ENCODE measurements at places on chromosomes 3 and 15.

DNA sequence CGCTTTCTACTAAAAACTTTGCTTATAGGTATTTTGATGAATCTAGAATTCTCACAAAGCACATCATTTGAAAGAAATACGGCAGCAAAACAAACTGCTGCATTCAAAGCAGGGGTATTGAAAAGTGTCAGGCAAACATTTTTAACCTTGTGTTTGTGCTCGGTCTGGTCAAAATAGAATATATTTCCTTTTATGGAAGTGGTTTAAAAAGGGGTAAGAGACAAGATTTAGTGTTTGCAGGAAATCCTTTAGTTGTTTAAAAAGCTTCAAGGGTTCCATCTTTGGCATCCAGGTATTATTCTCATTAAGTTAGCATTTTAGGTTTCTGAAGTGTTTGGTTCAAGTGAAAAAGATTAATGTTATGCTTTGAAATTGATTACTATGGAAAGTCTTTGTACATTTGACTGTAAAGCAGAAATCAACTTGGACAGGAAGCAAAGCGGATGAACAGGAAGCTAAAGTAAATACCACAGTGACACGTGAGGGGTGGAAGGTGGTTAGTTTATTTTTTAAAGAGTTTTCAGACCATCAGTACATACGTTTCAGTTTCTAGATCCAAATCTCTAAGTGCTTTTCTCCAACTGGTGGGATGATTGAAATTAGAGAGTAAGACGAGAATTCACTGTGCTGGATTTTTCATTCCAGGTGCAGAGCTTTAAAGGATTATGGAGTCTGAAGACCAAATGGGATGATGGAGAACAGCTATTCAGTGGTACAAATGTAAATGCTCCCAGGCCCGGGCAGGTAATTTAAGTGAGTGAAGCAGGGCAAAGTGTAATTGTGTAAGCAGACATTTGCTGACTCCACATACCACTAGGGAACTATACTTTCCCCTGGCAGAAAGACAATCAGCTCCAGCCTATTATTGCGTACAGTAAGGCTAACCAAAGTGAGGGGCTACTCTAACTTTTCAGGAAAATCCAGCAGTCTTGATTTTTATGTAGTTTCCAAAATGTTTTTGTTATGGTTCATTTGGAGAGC, 341.8 kb upstream of the TBL1XR1 start:
- DNase-seq = no peak

- no peak for DNase-seq
Measured at GRCh38 chr15:59456114-59456513, 18.1 kb downstream of the FAM81A start.

DNA sequence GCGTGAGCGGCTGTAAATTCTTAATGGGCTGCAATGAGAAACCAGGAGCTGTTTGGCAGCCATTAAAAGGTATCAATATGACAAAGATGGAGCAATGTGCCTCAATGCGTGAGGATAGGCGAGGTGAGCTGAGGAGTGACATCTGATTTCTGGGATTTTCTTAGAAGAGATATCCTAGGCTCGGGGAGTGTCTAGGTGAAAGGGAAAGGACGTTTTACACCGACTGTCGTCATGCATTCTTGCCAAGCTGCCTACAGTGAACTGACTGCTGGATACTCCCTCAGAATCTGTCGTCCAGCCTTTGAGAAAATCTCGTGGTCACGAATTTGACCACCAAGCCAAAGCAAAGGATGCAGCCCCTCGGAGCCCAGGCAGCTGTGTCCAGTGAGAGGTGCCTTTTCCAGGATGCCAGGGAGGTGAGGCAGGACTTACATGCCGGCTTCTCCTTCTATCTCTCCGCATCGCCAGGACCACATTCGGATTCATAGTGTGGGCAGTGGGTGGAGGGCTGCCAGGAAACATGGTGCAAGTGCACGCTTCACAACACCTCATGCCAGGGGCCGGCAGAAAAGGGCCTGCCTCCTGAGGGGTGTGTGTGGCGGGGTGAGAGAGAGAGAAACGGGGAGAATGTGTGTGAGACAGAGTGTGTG, 80.3 kb upstream of the ABHD17C start:
- DNase-seq = no peak

DNA sequence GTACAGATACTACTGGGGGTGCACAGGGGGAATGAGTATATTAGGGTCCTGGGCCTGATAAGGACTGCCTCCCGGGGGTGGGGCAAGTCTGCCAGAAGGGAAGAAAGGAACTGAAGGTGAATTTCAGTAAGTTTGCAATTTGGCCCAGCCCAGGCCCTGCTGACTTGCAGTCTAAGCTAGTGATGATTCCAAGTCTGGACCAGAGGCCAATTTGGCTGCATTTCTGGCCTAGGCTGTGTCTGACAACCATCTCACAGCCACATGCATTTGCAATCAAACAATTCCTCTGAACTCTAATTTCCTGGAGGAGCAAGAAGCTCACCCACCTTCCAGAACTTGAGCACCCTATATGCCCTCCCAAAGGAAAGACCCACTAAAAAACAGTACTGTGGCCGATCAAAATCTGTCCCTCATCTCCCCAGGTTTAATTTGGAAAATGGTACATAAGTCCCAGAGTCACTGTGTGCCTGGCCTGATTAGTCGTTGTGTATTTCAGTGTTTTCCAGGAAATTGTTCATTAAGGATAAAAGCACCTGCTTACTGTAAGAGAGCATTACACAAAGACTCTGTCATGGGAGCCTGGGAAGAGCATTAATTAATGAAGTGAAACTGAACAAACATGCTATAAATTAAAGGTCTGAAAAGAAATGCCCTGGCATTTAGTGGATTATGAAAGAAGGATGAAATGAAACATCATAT, 114.5 kb downstream of the MEGF11 start:
- DNase-seq = no peak

DNA sequence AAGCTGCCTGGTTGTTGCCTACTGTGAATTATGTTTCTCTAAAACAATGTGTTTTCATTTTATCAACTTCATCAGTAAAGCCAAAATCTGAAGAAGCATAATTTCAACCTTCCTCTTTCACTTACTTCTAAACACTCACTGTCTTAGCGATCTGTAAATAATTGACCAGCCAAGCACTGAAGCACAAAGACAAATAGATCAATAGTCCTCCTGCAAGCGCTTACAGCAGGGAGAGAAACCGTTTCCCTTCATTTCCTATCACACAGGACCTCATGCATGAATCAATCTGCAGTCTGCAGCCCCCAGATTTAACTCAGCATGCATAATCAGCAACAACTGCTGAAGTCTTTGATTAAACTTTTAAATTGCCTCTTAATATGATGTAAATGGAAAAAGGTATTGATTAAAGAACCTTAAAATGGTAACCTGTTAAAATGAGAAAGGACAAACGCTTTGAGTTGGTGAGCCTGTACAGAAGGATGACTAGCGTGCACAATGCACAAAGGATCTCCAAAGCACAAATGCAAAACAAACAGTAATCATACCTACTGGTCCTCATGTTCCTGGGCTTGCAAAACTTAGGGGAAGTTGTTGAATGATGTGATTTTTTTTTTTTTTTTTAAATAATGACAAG, 370.2 kb upstream of the ZNF385D start:
- DNase-seq = no peak

- no peak for DNase-seq
Measured at GRCh38 chr15:42185801-42186200, 22.3 kb downstream of the VPS39 start.

DNA sequence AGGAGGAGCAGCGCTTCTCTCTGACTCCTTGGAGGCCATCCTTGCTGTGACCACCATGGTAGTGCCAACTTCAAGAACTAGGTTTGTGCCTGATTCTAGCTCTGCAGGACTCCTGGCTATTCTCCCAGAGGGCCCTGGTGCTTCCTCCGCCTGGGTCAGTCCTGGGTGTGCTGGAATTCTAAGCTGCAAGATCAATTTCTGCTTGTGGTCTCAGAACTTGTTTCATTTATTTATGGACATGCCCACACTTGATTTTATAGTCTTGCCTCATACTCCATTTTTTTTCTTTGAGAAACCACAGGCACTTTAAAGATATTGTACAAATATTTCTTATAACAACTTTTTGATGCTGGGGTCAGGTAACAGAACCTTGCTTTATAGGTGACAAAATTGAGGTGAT, 87.6 kb downstream of the PDCD6IP start:
- DNase-seq = no peak

GRCh38 chr3:65352951-65353350, 665.2 kb upstream of the ADAMTS9 start:
- DNase-seq = no peak

DNA sequence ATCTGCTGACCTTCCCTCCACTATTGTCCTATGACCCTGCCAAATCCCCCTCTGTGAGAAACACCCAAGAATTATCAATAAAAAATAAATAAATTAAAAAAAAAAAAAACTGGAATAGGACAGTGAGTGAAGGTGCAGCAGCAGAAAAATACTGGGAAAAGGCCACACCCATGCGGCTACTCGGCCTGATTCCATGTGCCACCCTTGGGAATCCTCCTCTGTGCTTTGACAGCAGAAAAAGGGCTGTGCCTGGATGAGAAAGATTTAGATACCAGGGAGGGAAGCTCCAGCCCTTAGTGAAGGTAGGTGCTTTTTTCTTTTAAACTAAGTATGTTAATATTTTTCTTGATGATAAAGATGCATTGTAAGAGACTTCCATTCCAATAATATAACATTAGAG, 107.8 kb downstream of the CTNNB1 start:
- DNase-seq = no peak

GRCh38 chr3:36663666-36664291, 100.6 kb downstream of the DCLK3 start:
- no peak for DNase-seq

- no peak for DNase-seq
Measured at GRCh38 chr3:183491109-183491922, 62.9 kb upstream of the MCF2L2 start.

DNA sequence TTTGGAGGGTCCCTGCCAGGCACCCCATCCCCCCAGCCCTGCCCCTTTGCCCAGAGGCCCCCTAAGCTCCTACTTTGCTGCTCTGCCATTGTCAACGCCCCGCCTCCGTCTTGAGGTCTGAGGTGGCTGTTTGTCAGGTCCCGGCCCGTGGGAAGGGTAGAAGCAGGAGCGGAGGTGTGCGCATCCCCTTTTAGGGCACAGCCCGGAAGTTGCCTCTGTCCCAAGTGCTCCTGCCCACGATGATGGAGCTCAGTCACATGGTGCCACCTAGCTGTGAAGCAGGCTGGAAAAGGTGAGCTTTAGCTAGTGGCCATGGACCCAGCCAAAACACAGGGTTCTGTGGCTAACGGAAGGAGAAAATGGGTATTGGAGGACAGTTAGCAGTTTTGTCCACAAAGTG, 28.5 kb upstream of the LCTL start:
- DNase-seq = no peak

DNA sequence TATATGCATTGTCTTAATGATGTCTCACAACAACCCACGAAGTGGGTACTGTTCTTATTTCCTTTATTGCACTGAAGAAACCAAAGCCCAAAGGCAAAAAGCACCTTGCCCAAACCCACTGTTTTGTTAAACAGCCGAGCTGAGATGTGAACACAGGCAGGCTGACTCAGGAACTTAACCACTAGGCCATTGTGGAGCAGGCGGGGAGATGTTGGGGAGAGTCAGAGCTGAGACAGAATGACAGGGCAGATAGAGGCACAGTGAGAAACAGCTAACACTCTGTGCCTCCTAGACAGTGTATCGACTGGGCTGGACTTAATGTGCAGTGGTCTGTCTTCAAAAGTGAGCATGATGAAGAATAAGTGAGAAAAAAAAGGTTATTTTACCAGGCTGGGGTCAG, 56.5 kb downstream of the RPLP1 start:
- DNase-seq = no peak

DNA sequence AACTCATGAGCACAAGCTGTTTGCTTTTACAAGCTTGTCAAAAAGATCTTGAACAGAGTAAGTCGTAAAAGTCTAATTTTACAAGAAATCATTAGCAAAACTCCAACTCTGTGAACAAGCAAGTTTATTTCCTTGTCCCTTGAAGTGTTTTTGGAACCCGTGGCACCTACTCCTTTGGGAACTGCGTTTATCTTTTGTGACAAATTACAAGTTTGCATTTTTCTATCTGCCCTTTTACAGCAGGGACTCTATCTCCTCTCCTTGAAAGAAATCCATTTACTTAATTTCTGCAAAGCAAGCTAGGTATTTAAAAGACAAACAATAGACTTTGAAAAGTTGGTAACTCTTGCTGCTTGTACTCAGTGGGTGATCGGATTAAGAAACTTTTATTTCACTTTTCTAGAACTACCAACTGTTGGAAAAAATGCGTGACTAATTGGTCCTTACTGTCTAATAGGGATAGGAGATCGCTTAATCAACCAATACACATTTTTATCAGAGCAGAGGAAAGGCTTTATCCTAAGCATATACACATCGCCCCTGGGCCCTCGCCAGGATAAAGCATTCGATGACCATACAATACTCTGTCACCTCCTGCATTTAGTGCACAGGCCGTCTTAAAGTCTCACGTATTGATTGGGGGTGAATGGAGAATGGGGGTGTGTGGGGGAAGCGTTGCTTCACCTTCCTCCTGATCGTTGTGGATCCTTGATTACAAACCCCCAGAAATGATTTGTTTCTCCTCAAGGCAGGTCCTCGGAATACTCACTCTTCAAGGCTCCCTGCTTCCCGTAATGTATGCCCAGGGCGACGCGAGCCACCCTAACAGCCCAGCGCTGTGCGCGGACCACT, 1.7 kb downstream of the PRTG start:
- no peak for DNase-seq

DNA sequence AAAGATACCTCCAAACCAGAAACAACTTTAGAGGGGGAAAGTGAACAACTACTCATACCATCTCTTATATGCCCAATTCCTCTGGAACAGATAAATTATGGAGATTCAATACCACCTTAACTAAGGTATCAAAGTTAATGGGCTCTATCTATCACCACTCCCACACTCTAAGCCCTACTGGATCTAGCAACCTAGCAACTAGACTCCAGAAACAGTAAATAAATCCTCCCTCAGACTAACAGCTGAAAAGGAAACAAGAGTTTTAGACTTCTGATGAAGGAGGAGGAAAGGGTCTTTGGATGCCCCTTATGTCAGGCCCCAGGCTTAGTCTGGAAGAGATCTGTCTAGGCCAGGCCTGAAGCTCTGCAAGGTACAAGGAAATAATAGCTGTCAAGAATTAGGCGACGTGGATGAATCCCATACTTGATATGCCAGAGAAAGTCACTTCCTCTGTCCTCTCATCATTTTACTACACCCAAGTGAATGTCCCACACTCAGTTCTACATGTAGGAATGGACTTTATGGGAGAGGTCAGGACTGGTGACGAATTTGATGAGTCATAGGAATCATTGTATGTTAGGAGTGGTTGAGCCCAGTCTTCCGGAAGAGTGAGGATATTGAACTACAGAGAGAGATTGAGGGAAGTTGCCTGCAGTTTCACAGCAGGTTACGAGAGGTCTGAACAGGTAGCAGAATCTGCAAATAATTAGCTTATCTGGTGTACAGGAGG, 113.8 kb downstream of the AKAP13 start:
- no peak for DNase-seq

- no peak for DNase-seq
Measured at GRCh38 chr3:14459384-14459783, 57.0 kb downstream of the SLC6A6 start.

- DNase-seq = no peak
Measured at GRCh38 chr15:61994216-61994615, 66.0 kb downstream of the VPS13C start.

- DNase-seq = peak; percentile 41
Measured at GRCh38 chr15:43769584-43770228, 7.1 kb downstream of the ELL3 start.

GRCh38 chr15:25812073-25812472, 51.1 kb downstream of the ATP10A start:
- DNase-seq = no peak

GRCh38 chr15:50168783-50169411, 13.1 kb upstream of the SLC27A2 start:
- no peak for DNase-seq

- DNase-seq = no peak
Measured at GRCh38 chr3:55480911-55481743, 6.0 kb downstream of the WNT5A start.
